ENCODE measurements at places on chromosomes 3 and 15. TPM values are rescaled to one million over a fixed set of nuclear protein-coding genes. Genes with fewer than 3 reads are reported as not detected.

DNA sequence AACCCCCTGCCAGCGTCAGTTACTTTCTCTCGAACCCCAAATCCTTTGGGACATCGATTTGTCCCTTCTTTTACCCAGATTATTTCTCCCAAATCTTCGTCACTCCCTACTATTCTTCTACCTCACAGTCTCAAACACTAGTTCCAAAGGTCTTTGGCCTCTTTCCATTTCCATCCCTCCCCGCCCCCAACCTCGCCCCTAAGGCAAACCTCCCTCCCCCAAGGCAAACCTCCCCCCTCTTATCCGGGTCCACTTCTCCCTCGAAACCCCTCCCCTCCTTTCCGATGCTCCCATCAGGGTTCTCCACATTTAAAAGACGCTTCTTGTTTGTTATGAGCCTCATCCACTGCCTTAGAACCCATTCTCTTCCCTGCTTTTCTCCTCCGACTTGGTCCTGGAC is 583 bp downstream of the EAF1 start:
- H3K4me3 ChIP-seq: peak overlapping the region; percentile 84
- peaks cover 16% of the 10 kb centered on the region for H3K36me3 ChIP-seq
- H3K27me3 ChIP-seq: no peaks in the 10 kb centered on the region
- H3K4me1 ChIP-seq: peaks cover 36% of the 10 kb centered on the region

DNA sequence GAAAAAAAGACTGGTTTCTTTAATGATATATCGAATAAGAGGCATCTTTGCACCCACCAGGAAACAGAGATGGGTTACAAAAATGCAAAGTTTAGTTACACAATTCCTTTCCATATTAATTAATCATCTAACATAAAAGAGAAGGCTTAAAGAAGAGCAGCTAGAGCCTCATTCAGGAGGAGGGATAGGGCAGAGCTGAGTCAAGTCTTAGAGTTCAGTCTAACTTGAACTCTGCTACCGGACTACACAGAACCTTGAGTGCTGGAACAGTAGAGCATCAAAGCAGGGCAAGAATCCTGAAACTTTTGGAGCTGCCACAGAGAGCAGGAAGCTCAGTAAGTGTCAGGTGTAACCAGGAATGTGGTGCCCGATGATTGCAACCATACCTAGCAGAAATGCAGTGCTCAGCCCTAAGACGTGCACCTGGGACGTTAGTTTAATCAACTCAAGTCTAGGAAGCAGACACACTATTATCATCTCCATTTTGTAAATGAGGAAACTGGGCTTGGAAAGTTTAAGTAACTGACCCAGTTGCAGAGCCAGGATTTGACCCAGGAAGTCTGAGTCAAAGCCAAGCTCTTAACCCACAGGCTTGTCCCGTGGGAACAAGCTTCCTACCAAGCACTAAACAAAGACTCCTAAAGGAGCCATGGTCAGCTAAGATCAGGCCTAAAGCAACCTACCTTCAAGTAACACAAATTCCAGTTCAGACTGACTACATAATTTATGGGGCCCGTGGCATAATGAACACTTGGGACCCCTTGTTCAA is 187.4 kb downstream of the FOXP1 start:
- no peak overlapping the region for H3K4me3 ChIP-seq
- peak overlapping the region; percentile 94 for H3K27ac ChIP-seq
- peaks cover 53% of the 10 kb centered on the region for H3K4me1 ChIP-seq

PLA2G4D gene
- polyA plus RNA-seq: not detected

- H3K4me1 ChIP-seq: no peaks in the 10 kb centered on the region
- no peak for DNase-seq
- peak overlapping the region; percentile 47 for H3K27ac ChIP-seq
- H3K27me3 ChIP-seq: no peaks in the 10 kb centered on the region
These were observed 158.7 kb upstream of the UBE3A start for GRCh38 chr15:25597571-25597970.

DNA sequence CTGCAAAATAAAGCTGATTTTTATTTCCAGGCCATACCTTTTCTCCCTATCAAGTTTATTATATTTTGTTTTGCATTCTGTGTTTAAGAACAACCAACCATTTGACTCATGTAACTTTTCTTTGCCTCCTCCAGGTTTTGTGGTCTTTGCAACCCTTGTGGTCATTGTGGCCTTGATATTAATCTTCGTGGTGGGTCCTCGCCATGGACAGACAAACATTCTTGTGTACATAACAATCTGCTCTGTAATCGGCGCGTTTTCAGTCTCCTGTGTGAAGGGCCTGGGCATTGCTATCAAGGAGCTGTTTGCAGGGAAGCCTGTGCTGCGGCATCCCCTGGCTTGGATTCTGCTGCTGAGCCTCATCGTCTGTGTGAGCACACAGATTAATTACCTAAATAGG is 27.6 kb downstream of the NIPA2 start:
- peaks cover 19% of the 10 kb centered on the region for H3K36me3 ChIP-seq
- H3K4me3 ChIP-seq: no peak overlapping the region
- no peak overlapping the region for H3K27ac ChIP-seq
- no peaks in the 10 kb centered on the region for H3K27me3 ChIP-seq

GRCh38 chr15:77195586-77195985 is 124.7 kb upstream of the TSPAN3 start:
- peaks cover 13% of the 10 kb centered on the region for H3K4me1 ChIP-seq
- H3K27me3 ChIP-seq: no peaks in the 10 kb centered on the region
- H3K27ac ChIP-seq: no peak overlapping the region
- no peak for DNase-seq
- no peak overlapping the region for H3K4me3 ChIP-seq

GRCh38 chr3:9398700-9399336 is 1.4 kb downstream of the SETD5 start:
- no peaks in the 10 kb centered on the region for H3K36me3 ChIP-seq
- H3K27ac ChIP-seq: peak overlapping the region; percentile 98
- peaks cover 65% of the 10 kb centered on the region for H3K4me1 ChIP-seq
- peak; percentile 26 for DNase-seq

- no peak overlapping the region for H3K4me3 ChIP-seq
- H3K36me3 ChIP-seq: no peaks in the 10 kb centered on the region
- no peaks in the 10 kb centered on the region for H3K27me3 ChIP-seq
- H3K4me1 ChIP-seq: no peaks in the 10 kb centered on the region
- no peak for DNase-seq
These were observed 57.2 kb downstream of the POLQ start for GRCh38 chr3:121488628-121489027.

GRCh38 chr15:43763819-43764446 is 12.8 kb downstream of the ELL3 start:
- no peak overlapping the region for H3K4me3 ChIP-seq
- no peaks in the 10 kb centered on the region for H3K27me3 ChIP-seq

DNA sequence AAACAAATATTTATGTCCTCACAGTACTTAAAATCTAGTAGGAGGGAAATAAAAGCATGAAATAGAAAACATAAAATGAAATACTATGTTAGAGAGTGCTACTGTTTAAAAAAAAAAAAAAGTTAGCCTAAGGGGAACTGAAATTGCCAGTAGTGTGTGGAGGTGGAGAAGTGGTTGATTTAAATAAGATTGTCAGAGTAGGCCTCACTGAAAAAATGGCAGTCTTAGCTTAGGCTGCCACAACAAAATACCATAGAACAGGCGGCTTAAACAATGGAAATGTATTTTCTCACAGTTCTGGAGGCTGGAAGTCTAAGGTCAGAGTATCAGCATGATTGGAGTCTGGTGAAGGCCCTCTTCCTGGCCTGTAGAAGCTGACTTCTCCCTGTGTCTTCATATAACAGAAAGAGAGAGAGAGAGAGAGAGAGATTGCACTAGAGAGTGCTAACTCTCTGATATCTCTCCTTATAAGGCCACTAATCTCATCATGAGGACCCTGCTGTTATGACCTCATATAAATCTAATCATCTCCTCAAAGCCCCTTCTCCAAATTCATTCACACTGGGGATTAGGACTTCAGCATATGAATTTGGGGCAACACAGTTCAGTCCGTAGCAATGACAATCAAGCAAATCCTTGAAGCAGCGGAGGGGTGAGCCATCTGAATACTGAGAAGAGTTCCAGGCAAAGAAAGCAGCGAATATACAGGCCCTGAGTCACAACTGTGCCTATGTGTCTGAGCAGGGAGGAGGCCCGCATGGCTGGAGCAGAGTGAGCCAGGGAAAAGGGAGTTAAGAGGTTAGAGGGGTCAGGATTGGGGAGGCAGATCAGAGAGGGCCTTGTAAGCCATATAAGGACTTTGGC is 23.6 kb upstream of the LRRC34 start:
- H3K36me3 ChIP-seq: no peaks in the 10 kb centered on the region
- H3K27ac ChIP-seq: peak overlapping the region; percentile 97
- peaks cover 36% of the 10 kb centered on the region for H3K4me1 ChIP-seq
- H3K27me3 ChIP-seq: no peaks in the 10 kb centered on the region

NRG4 gene
- not detected for polyA plus RNA-seq

DNA sequence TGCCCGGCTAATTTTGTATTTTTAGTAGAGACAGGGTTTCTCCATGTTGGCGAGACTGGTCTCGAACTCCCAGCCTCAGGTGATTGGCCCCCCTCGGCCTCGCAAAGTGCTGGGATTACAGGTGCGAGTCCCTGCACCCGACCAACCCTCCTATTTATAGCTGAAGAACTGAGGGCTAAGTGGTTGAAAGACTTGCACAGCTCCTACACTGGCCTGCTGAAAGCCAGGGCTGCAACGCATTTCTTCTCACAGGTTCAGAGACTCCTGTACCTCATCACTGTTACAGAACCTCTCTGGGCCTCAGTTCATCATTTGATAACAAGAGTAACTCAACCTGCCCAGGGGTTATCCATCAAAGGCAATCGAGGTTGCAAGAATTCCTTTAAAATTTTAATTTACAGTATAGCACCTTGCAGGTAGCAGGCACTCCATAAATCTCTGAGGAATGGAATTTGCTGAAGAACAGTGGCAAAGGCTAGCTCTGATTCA is 626.5 kb upstream of the TBL1XR1 start:
- H3K4me1 ChIP-seq: peaks cover 13% of the 10 kb centered on the region
- no peaks in the 10 kb centered on the region for H3K36me3 ChIP-seq
- DNase-seq: no peak
- no peak overlapping the region for H3K4me3 ChIP-seq
- H3K27me3 ChIP-seq: no peaks in the 10 kb centered on the region
- no peak overlapping the region for H3K27ac ChIP-seq

DNA sequence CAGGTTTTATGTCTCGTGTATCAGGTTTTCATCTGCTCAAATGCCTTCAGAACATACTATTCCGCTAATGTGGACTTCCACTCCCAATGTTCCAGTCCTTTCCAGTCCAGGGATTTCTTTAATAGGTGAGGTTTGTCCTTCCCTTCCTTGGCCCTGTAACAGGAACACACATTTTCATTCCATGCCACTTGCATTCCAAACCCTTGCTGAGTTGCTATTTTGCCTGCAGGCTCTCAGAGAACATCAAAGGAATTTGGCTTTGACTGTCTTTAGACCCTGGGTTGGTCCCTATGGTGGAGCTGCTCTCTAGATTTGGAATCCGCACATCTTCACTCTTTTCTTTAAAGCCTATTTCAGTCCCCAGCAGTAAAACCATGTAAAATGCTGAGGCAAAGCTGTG is 12.3 kb upstream of the ALCAM start:
- DNase-seq: no peak
- peaks cover 51% of the 10 kb centered on the region for H3K27me3 ChIP-seq
- peak overlapping the region; percentile 81 for H3K4me3 ChIP-seq
- peaks cover 14% of the 10 kb centered on the region for H3K4me1 ChIP-seq
- H3K27ac ChIP-seq: no peak overlapping the region

- H3K4me1 ChIP-seq: no peaks in the 10 kb centered on the region
- DNase-seq: no peak
- no peak overlapping the region for H3K27ac ChIP-seq
- no peaks in the 10 kb centered on the region for H3K36me3 ChIP-seq
- peaks cover 58% of the 10 kb centered on the region for H3K27me3 ChIP-seq
- no peak overlapping the region for H3K4me3 ChIP-seq
These were observed 190.6 kb downstream of the SHQ1 start for GRCh38 chr3:72657666-72658065.

GRCh38 chr3:142960322-142960850 is 3.1 kb downstream of the PAQR9 start:
- H3K4me1 ChIP-seq: peaks cover 21% of the 10 kb centered on the region
- peaks cover 33% of the 10 kb centered on the region for H3K27me3 ChIP-seq
- no peak for DNase-seq
- no peak overlapping the region for H3K4me3 ChIP-seq
- H3K36me3 ChIP-seq: no peaks in the 10 kb centered on the region
- no peak overlapping the region for H3K27ac ChIP-seq

Data from naive B cell (primary cell).